RPMI8226 (cell line): ENCODE measurements at places on chromosomes 7 and 10.

DNA sequence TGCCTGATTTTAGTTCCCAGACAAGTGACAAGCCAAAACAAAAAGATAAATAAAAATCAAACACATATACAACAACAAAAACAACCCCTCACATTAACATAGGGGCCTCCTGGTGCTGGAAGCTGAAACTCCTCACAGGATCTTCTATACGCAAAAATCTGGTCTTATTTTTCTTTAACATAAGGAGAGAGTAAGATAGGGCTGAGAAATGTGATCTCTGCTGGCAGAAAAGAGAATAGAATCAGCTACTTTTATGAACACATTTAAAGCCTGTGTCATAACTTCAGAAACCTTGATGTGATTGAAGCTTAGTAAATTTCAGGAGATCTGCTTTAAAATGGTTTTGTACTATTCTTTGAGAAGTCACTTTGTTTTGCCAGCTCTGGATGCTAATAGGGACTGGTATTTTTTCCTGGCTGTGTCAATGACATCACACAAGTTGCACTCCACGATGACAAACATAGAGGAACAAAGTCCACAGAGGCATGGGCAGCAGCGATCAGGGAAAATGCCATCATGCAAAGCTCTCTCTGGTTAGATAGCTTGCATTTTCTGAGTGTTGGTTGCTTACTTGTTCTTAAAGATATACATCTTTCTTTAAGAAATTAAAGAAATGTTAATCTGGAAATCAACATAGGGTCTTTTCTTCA is 176.6 kb upstream of the SP4 start:
- no peak for DNase-seq

- DNase-seq: no peak
These were observed 238.9 kb downstream of the CACNA2D1 start for GRCh38 chr7:82204694-82205093.

DNA sequence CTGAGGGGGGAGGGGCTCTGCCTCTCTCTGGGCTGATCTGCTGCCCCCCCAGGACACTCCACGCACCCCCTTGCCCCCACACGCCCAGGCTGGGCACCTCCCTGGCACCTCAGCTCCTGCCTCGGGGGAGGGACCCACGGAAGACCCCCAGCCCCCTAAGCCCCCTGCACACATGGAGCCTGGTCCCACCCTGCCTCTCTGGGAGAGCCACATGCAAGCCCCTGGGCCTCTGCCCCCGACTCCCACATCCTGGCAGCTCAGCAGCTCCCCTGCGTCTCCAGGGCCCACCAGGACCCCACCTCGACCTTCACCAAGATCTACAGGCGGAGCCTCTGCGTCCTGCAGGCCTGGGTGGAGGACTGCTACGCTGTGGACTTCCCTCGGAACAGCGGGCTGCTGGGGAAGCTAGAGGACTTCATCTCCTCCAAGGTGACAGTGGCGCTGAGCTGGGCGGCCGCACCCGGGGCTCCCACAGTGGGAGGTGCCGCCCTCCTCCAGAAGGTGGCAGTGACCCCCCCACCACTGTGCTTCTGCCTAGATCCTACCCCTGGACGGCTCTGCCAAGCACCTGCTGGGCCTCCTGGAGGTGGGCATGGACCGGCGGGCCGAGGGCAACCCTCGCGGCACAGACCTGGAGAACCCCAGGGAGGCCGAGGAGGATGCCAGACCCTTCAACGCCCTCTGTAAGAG is 18.7 kb upstream of the UTF1 start:
- no peak for DNase-seq

GRCh38 chr10:128764190-128764589 is 638.0 kb upstream of the MKI67 start:
- no peak for DNase-seq

DNA sequence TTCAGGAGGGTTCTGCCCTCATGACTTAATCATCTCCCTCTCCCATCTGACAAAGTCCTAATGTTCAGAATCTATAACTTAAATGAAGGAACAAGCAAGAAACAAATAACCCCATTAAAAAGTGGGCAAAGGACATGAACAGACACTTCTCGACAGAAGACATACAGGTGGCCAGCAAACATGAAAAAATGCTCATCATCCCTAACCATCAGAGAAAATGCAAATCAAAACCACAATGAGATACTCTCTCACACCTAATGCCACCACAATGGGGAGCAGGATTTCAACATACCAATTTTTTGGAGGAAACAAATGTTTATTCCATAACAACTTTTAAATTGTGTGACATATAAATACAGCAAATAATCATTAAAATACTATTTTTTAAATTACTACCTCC is 3.0 kb upstream of the HTR7 start:
- DNase-seq: no peak

DNA sequence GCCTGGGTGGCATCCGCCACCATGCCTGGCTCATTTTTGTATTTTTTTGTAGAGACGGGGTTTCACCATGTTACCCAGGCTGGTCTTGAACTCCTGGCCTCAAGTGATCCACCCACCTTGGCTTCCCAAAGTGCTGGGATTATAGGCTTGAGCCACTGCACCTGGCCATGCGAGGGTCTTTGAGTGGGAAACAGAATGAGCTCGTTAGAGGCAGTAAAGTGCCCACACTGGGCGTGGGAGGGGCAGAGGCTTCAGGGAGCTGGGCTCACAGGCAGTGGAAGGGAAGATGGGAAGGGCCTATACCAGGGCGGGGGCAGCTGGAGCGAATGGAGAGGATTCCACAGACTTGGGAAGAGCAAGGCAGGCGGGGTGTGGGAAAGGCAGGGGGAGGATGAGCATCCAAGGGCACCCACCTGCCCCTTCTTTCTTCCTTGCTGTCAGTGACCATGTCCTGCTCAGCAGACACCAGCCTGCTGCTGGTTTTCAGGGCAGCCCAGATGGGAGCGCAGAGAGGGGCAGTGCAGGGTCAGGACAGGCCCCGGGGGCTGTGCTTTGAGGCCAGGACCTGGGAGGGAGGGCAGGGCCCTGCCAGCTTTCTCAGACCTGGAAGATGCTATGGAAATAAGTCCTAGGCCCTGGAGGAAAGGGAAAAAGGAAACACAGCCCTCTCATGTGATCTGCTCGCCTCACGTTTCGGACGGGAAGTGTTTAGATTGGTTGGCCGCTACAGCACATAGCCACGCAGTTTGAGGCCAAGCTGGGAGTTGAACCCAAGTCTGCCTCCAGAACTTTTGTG is 4.2 kb downstream of the FZD9 start:
- DNase-seq: no peak

- DNase-seq: no peak
These were observed 205.4 kb downstream of the DNAJC1 start for GRCh38 chr10:21797984-21798765.

DNA sequence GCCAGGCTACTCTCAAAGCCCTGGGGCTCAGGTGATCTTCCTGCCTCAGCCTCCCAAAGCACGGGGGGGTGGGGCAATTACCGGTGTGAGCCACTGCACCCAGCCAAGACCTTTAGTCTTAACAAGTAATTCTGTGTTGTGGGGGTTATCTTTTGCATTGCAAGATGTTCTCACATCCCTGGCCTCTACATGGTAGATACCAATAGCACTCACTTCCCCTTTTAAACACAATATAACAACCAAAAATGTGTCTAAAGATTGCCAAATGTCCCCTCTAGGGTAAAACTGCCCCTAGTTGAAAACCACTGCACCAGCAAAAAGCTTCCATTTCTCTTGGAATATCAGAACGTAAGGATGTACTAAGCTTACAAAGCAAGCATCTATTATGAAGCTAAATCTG is 225.0 kb downstream of the CTNNA3 start:
- DNase-seq: peak; percentile 6

DNA sequence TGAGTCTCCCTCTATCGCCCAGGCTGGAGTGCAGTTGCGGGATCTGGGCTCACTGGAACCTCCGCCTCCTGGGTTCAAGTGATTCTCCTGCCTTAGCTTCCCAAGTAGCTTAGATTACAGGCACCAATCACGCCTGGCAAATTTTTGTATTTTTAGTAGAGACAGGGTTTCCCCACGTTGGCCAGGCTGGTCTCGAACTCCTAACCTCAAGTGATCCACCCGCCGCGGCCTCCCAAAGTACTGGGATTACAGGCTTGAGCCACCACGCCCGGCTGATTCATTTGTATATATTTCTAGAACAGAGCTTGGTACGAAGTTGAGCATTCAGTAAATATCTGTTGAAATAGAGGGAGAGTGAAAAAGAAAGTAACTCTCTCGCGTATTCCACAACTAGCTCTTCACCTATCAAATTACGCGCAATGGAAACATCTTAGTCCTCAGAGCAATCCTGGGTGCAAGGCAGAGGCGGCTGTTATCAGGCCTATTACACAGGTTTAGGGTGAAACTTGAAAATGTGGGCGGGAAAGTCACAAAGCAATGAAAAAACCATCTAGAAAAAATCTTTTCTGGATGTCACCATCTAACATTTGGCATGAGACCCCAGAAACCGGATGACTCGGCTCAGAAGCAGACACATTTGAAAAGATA is 707 bp upstream of the GHITM start:
- DNase-seq: no peak

- no peak for DNase-seq
These were observed 20.4 kb upstream of the ASAH2 start for GRCh38 chr10:50271564-50272250.

GRCh38 chr7:23687011-23687410 is 7.0 kb downstream of the FAM221A start:
- DNase-seq: no peak

DNA sequence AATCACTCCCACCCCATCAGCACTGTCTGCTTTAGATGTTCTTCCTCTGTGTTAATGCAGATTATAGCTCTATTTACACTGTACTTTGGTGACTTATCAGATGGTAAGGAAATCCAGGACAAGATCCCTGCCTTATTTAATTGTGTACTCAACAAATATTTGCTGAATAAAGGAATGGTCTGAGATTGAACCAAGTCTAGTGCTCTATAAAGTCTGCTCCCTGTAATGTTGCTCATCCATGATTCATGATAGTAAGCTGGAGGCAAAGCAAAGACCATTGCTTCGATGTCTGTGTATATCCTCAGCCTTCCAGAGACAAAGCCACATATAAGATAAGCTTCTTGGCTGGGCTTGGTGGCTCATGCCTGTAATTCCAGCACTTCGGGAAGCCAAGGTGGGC is 33.5 kb downstream of the PLCE1 start:
- no peak for DNase-seq

GRCh38 chr7:158544708-158545107 is 42.9 kb downstream of the PTPRN2 start:
- no peak for DNase-seq

DNA sequence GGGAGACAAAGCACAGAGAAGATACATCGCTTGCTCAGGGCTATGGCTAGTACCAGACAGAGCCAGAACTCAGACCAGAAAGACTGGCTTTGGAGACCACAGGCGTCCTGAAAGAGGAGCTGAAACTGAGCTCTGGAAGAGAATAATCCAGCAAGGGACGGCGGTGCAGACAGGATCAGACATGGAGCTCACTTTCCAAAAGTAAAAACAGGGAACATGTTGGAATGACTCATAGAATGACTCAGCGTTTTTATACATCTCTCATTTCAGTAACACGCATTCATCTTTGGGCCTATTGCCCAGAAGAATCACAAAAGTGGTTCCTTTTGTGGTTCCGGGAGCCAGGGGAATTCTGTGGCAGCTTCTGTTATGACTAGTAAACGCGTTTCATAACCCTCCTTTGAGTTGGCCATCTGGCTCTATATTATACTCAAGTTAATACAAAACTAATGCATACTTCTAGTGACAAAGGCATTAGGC is 37.2 kb downstream of the PLEKHS1 start:
- no peak for DNase-seq

GRCh38 chr10:91528080-91528479 is 104.8 kb downstream of the PPP1R3C start:
- DNase-seq: no peak

- no peak for DNase-seq
These were observed 6.7 kb downstream of the RBP3 start for GRCh38 chr10:47354900-47355299.

DNA sequence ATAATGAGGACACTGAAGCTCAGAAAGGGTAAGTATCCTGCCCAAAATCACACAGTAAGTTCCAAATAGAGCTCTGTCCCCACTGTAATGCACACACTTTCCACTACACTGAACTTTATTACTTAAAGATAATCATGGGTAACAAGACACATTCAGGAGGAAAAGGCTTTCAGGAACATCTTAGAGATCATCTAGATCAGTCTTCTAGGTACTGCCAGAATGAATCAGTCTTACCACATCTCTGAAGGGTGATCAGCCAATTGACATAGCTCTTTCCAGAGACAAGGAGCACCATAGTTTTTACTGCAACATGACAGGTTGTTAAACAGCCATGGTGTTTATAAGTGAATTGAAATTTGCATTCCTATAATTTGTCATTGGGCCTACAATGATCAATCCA is 5.4 kb upstream of the HERPUD2 start:
- no peak for DNase-seq

- DNase-seq: no peak
These were observed 33.6 kb downstream of the POT1 start for GRCh38 chr7:124896001-124896400.

GRCh38 chr10:66587680-66588050 is 338.2 kb upstream of the LRRTM3 start:
- peak; percentile 62 for DNase-seq

- DNase-seq: no peak
These were observed 52.6 kb downstream of the TRUB1 start for GRCh38 chr10:114990586-114990985.

- DNase-seq: peak; percentile 28
These were observed 78.5 kb downstream of the C7orf25 start for GRCh38 chr7:42833411-42833810.

- no peak for DNase-seq
These were observed 104.1 kb downstream of the PPP1R3C start for GRCh38 chr10:91528768-91529167.

DNA sequence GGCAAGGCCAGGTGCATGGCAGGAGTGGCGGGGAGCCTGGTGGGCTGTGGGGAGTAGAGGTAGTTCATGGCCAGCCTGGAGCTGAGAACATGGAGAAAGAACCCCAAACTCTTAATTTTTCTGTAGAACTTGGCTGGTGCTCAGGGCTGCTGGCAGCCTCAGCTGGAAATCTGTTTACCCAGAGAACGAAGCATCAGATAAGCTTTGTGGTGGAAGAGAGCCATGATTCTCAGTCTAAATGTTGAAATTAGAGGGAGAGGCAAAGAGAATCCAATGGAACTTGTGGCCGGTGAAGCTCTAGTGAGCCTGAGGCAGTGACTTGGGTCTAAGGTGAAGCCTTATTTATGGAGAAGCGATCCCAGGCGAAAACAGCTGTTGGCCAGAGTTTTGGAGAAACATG is 126.4 kb downstream of the CCDC3 start:
- no peak for DNase-seq

DNA sequence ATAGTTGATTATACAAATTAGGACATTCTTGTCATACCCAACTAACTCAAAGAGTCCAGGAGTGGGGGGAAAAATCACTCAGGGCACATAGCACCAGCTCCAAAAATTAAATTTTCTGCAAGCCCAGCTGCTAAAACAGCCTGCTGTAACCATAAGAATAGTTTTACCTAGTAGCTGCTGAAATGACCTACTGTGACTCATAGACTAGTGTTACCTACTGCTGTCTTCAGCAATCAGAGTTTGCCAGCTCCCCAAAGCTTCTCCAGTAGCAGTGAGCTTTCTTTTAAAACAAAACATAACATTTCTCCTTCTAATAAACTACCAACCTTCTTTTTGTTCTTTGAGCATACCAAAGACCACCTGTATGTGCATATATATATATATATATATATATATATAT is 4.2 kb upstream of the ARHGAP12 start:
- no peak for DNase-seq
